ENCODE measurements at places on chromosomes 7 and 10. TPM values are rescaled to one million over a fixed set of nuclear protein-coding genes. Genes with fewer than 3 reads are reported as not detected.

GRCh38 chr10:91312382-91312733 is 91.9 kb downstream of the PCGF5 start:
- no peak for DNase-seq

- DNase-seq, result no peak
These were observed 16.6 kb upstream of the FAS start for GRCh38 chr10:88974012-88974411.

- no peak for DNase-seq
These were observed 63.0 kb downstream of the CCDC71L start for GRCh38 chr7:106597751-106598546.

DNA sequence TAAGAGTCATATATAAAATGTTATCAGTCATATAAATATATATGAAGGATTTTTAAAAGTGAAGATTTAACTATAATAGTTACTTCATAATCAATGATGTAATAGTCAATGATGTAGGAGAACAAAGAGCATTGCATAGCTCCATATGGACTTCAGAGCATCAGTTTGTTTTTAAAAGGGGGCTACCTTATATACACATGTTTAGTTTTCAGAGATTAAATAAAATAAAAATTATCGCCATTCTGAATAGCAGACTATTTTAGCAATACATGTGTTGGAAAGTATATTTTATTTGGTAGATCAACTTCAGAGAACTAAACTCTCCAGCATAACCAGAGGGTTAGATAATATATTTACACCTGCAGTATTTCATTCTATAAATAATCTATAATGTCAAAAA is 29.1 kb upstream of the EPC1 start:
- no peak for DNase-seq

DNA sequence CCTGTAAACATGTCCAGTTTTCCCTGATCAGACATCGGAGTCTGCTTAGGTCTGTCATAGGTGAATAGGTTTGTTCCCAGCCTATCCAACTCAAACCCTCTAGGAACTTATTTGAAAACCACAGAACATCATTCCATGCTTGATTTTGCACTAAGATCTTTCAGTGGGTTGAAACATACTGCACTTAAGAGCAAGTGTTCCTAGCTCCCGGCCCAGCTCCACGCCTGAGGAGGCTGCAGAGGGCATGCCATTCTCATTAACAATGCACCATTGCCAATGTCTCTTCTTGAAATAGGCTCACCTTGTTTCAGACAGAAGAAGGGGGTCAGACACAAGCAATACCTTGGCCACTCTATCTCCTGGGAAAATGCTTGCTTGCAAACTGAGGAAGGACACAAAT is 78.0 kb upstream of the EGR2 start:
- no peak for DNase-seq

- peak; percentile 42 for DNase-seq
These were observed 14.4 kb downstream of the SCIN start for GRCh38 chr7:12584930-12585329.

DNA sequence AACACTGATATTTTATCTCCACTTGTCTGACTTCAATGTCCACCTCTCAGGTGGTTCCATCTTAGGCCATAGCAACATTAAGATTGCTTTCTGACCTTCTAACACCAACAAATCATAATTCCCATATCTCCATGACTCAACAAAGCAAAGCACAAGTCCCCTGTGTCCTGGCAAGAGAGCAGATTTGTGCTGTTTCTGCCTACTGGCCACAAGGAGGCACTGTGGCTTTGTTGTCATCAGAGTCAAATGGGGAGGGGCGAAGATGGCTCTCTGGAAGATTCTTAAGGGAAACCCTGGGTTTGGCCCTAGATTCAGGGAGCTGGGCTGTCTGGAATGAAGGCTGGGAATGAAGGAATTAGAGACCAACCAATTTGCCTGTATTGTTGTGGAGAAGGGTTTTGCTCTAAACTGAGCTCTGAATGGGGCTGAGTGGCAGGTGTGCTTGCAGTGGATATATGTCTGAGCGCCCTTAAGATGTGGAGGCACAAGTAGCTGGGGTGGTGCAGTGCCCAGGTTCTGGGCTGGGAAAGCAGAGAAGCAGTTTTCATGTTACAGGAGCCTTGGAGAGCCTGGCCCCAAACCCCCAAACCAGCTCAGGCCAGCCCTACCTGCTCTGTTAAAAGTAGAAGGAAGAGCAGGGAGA is 154.8 kb upstream of the PRSS58 start:
- no peak for DNase-seq

DNA sequence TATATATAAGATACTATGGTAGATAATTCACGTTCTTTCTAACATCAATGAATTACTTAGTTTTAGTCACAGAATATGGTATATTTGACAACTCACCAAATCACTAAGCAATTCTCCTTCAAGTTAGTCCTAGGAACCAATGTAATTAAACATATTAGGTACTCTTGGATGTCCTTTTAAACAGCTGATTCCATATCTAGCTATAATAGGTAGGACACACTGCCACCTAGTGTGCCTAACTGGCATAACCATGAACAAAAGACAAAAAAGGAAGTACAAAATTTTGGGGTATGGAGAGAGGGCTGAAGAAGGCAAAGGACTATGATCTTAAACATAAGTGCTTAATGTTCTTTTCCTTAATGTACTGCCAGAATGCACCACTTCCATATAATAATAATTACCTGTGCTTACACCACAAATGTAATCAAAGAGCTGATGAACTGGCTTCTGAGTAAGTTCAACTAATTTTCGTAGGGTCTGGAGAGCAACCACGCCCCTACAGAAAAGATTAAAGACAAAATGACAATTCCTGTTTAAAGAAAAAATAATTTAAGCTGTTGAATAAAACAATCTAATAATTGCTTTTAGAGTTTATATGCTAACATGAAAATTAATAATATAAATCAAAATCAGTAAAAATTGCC is 28.7 kb downstream of the PNPLA8 start:
- peak; percentile 54 for DNase-seq

GRCh38 chr10:37576154-37576553 is 281.3 kb downstream of the ZNF248 start:
- DNase-seq, result no peak

DNA sequence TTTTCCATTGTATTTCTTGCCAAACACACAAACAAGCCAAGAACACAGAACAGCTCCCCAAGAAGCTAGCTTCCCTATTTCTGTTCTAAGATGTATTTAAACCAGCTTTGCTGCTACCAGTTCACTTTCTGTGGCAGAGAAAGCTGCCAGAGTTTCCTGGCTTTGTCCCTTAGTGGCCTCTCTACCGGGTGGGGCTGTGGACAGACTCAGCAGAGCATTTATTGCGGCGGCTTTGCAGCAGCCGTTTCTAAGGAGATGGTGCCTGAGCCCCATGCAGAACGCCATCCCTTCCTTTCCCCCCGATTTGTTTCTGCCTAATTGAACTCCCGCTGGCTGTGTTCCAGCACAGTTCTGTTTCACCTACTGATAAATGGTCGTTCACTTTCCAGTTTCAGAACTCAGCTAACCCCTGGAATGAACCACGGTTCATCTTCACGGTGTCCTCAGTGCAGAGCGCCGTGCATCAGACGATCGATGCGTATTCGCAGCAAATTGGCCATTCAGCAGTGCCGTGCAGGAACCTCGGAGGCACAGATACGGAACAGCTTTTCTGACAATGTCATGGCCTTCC is 33.8 kb upstream of the SFMBT2 start:
- DNase-seq, result no peak

DNA sequence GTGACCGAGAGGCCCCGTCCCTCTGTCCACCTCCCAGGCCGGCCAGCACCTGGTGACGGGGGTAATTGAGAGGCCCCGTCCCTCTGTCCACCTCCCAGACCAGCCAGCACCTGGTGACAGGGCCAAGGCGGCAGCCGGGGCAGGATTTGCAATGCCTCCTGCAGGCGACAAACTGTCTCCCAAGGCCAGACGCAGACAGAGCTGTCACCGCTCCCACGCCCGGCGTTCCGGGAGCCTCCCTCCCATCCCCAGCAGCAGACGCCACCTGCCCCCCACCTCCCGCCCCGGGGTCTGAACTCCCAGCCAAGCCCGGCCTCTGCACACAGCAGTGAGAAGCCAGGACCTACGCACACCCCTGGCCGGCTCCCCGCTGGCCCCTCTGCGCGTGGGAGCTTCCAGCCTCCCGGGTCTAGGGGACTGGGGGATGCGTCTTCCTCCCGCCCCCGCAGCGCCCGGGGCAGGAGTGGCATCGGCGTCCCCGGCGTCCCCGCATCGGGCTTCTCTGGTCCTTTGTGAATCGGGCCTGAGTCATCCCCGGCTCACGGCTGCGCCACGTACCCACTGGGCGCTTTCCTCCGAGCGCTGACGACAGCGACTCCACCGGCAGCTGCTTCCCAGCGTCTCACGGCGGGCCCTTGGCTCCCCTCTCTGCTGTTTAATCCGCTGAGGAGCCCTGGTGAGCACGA is 95.1 kb upstream of the DIP2C start:
- DNase-seq, result peak; percentile 68

DNA sequence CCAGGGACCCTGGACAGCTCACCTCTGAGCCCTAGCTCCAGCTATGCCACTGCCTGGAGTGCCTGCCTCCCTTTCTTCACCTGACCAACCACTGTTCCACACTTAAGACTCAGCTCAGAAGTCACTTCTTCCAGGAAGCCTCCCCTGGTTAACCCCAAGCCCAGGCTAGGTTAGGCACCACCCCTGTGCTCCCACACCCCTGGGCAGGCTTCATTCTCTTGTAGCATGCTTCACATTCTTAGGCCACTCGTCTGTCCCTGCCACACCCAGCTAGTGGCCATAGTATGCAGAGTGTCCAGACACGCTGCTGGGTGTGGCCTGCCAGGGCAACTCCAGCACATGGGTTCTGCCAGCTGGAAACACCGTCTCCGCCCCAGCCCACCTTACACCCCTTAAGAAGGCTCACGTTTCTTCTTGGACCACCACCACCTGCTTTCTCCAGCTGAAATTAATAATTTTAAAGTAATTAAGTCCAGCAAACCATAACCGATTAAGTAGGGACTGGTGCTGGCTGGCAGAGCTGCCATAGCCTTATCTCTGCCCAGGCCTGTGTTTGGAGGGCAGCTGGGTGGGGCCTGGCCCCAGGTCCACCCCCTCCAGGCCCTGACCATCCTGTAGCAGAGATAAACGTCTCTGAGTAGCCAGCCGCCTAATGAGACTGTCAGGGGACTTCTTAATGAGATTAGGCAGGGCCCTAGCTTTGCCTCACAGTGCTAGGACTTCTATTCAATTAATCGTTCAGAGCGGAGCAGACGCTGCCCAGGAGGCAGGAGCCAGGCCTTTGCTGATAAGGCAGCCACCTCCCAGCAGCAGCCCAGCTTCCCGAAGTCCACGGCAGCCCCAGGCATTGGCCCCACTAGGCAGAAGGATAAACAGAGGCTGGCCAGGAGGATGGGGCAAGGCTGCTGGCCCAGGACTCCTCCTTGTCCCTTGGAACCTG is 20.5 kb downstream of the GRID1 start:
- DNase-seq, result no peak

DNA sequence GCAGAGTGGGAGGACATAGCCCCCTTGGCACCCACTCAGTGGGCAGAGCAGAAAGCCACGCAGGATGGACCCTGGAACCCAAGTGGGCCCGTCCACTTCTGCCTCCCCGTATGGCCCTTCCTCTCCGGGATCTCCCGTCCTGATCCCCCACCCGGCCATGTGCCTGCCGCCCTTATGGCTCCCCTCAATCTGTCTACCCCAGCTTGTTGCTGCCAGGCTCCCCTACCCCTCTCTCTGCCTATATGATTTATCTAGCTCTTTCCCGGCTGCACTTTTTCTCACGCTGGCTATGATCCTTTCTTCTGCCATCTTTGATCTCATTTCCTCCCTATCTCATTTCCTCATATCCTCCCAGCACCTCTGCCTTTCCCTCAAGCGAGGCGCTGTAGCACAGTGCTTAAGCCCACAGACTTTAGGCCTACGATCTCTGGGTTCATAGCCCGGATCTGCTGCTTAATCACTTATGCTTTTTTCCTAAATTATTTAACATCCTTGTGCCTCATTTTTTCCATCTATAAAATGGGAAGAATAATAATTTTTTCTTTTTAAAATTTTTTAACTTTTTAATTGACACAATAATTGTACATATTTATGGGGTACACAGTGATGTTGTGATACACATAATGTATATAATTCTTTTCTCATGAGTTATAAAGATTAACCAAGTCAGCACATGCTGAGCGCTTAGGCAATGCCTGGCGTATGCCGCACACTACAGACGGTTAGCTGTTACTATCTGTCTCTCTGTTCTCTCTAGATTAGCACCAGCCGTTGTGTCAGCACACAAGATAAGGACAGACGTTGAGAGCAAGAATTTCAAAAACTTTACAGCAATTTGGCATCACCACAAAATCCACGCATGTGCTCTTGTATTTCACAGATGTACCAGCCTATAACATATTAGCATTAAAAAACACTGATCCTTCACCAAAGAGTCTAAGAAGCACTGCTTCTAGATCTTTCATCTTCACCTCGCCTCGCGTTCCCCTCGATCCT is 18.1 kb downstream of the KCNH2 start:
- DNase-seq, result no peak

- peak; percentile 40 for DNase-seq
These were observed 127.6 kb upstream of the SLC26A5 start for GRCh38 chr7:103573479-103574058.

DNA sequence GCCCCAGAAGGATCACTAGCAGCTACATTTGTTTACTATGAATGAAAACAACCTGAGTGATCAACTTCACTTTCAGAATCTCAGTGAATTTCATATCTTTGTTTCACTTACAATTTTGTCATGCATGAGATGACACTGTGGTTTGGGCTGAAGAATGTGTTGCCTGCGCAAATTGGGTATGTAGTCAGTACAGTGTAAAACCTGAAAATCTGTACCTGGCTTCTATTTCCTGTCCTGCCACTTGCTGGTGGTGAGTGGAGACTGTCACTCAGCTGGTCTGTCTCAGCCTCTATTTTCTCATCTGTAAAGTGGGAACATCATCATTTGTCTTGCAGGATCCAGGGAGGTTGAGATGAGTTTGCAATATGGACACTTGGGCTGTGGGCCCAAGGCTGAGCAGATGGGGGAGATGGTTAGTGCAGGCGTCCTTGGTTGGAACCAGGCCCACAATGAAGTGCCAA is 118.0 kb downstream of the WDFY4 start:
- DNase-seq, result no peak

DNA sequence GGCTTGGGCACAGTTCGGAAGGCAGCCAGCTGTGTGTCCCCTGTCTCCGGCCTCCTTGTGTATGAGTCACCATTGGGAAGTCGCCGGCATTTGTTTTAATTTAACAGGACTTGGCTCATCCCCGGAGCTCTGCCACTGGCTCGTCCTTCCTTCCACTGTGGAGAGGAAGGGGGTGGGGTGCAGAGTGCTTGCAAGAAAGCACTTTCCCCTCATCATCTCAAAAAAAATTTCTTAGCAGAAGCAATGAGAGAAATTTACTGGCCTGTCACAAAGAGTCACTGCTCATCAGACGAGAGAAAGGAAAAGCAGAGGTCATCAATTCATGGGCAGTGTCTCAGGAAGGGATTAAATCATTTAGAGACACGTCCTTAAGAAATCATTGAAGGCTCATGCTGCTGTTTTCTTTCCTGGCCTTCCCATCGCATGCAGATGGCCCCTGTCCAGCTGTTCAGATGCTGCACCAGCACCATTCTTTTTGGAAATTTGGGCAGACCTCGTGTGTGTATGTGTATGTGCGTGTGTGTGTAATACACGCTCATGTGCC is 93.3 kb downstream of the BMS1 start:
- peak; percentile 44 for DNase-seq

The TCERG1L gene
- polyA plus RNA-seq, result 0.11 TPM

The NKX1-2 gene
- not detected for polyA plus RNA-seq

The IKZF1 gene
- polyA plus RNA-seq, result 1.4 TPM

The ZNF804B gene
- polyA plus RNA-seq, result not detected

The AS3MT gene
- 11.5 TPM for polyA plus RNA-seq

The REEP3 gene
- 17.1 TPM for polyA plus RNA-seq

The OR2A25 gene
- not detected for polyA plus RNA-seq

The DLX5 gene
- not detected for polyA plus RNA-seq

The MMP21 gene
- polyA plus RNA-seq, result 0.37 TPM

The PNLIPRP1 gene
- not detected for polyA plus RNA-seq

The ACTA2 gene
- 244 TPM for polyA plus RNA-seq
